ENCODE measurements at places on chromosomes 7 and 10.

- no peak for DNase-seq
Measured at GRCh38 chr10:16728266-16728665, 89.0 kb downstream of the RSU1 start.

DNA sequence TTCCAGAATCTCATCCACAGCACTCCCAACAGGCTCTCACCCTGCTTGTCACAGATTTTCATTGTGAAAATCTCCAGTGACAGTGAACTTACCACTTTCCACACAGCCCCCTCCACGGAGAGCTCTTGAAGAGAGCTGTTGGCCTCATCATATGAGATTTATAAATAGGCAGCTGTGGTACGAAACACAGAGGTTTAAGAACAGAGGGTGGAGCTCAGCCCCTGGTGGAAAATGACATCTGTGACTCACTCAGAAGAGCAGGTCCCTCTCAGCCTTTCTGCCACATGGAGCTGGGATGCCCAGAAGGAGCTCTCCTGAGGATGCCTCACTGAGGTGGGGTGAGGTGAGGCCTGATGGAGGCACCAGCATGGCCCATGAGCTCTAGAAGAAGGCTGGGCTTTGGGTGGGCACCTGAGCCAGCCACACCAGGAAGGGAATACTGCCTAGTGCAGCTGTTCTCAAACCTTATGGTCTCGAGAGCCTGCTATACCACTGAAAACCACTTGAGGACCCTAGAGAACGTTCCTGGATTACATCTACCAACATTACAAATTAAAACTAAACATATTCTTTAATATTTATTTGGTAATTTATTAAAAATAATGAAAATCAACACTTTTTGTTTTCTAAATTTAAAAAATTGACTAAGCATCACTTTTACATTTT lies 25.8 kb upstream of the EEPD1 start:
- DNase-seq: no peak

DNA sequence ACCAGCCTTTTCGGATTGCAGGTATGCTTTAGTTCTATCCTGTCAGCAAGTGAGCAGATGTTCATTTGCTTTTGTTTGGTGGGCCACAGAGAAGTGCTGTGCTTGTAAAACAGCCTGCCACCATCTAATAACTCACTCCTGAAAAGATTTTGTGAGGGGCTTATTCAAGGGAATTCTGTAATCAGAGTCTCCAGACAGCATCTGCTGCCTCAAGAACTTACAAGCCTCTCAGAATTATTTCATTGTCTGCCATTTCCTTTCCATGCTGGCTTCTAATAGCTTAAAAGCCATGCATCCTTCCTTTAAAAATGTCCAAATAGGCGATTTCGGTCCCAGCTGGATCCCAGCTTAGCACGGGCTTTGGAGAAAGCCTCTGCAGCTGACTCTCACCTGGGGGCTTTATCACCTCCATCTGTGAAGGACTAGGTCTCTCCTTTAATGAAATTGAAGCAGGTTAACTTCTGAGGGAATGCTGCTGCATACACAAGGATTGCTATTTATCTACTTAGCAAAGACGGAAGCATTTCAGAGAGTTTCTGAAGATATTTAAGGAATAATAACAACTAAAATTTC lies 48.0 kb downstream of the MALRD1 start:
- DNase-seq: no peak

DNA sequence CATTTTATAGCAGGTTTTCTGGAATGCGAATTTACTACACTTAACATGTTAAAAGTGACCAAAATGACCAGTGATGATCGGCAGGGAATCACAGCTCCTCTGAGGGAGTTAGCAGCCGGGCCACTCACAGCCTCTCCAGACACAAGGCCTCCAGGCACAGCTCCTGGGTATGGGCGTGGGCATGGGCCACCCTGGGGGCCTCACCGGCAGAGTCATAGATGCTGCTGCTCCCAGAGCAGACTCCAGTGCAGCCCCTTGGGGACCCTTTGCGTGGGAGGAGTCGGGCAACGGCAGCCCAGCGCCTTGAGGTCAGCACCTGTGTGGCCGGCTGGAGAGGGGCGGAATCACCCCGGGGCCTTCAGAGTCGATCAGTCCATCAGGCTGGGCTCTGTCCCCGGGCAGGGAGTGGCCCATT lies 8.6 kb downstream of the KNDC1 start:
- no peak for DNase-seq

DNA sequence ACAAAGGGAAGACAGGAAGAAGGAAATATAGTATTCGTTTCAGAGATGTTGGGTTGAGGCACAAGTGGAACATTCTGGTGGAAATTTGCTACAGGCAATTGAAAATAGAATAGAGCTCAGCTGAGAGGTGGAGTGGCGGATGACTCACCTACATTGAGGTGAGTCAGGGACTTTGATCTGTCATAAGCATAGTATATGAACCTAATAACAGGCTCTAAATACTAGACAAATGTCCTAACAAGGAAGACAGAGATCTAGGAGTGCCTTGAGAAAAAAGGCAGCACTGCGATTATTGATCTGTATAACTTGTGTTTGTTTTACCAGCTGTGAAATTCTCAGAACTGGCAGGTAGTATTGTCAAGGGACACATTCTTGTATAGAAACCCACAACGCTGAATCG lies 907 bp upstream of the IFRD1 start:
- no peak for DNase-seq

DNA sequence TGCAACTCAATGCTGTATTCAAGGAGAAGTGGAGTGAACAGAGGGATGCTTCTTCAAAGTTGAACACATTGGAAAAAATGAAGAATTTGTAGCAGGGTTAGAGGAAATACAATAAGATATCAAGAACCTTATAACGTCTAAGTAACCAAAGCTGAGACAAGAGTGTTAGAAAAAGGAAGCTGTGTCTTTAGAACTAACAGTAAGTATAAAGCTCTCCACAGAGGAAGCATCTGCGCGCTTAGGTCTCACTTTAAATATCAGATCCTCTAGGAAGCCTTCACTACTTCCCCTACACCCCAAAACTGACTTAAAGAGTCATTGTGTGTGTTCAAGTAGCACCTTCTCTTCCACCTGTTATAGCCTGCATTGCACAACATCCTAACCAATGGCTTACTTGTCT lies 43.0 kb downstream of the CH25H start:
- no peak for DNase-seq

- no peak for DNase-seq
Measured at GRCh38 chr10:84540022-84540616, 211.7 kb downstream of the CCSER2 start.

GRCh38 chr10:77500754-77501151 lies 136.9 kb downstream of the KCNMA1 start:
- DNase-seq: no peak

GRCh38 chr10:43573250-43574000 lies 991 bp downstream of the ZNF239 start:
- no peak for DNase-seq

DNA sequence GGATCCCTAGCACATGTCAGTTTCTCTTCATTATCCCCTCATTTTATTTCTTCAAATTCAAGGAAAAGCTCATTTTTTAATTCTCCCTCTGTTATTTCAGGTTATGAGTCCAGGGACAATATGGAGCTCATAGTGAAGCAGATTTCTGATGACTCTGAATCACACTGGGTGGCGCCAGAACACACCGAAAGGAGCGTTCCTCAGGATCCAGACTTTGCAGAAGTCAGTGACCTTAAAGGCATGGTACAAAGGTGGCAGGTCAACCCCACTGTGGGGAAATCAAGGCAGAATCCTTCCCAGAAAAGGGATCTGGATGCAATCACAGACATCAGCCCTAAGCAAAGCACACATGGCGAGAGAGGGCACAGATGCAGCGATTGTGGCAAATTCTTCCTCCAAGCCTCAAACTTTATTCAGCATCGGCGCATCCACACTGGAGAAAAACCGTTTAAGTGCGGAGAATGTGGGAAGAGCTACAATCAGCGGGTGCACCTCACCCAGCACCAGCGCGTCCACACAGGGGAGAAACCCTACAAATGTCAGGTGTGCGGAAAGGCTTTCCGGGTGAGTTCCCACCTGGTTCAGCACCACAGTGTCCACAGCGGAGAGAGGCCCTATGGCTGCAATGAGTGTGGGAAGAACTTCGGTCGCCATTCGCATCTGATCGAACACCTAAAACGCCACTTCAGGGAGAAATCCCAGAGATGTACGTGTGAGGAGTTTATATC lies 21.4 kb downstream of the ZKSCAN5 start:
- no peak for DNase-seq

DNA sequence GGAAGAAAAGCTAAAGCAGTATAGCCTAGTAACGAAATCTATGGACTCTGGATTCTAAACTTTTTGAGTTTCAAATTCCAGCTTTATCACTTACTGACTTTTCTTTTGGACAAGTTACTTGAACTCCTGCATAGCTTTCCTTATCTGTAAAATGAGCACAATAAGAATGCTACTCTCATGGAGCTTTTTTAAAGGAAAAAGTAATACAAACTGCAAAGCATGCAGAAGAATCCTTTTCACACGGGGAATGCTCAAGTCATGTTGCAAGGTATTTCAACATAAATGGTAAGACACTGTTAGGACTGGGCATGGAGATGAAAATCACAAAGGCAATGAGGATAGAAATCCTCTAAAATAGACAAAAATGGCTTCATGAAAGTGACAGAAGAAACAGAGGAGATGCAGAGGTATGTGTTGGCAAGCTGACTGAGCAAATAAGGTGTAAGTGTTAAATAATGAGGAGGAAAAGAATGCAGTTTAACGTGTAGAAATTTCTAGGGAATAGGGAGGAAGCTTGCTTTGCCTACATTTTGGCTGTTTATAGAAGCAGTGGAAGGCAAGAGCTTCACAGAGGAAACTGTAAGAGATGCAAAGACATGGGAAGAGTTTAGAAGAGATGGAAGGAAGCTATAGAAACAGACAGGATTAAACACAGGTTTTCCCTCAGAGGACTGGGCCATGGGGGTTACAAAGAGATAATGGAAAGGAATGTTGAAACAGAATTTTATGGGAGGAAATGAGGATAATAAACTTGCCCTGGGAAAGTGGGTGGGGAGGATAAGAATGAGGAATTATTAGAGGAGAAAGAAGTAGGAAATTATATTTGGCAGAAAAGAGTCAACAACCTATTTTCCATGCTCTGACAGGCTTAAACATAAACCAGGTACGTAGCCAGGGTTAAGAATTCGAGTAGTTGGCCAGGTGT lies 28.8 kb upstream of the SNX13 start:
- DNase-seq: no peak

- no peak for DNase-seq
Measured at GRCh38 chr10:52106899-52107298, 207.2 kb upstream of the DKK1 start.

GRCh38 chr7:127532736-127533135 lies 52.7 kb downstream of the GCC1 start:
- no peak for DNase-seq

- no peak for DNase-seq
Measured at GRCh38 chr10:61279400-61279799, 173.8 kb downstream of the TMEM26 start.

DNA sequence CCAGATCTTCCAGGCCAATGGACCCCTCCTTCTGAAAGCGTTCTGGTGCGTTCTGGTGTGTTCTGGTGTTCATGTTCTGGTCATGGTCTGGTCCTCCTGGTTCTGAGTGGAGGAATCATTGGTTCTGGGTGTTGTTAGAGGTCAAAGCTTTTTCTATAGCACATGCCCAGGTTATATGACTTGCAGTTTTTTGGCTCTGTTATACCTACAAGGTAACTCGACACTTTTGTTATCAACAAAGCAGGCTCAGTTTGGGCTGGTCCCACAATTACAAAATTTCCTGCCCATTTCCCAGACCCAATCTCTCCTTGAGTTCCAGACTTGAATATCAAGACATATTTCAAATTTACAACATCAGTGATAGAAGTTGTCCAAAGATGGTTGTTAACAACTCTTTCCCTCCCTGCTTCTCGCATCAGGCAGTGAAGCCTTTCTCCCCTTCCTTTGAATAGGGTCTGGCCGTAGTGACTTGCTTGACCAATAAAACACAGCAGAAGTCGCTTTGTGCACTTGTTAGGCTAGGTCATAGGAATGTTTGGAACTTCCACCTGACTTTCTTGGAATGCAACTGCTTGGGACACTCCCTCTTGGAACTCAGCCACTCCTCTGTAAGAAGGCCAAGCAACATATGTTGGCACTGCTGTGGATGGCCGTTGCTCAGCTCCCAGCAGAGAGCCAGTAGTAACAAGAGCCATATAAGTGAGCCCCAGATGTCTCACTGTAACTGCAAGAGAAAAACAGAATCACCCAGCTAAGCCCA lies 83.1 kb upstream of the STEAP1B start:
- no peak for DNase-seq

DNA sequence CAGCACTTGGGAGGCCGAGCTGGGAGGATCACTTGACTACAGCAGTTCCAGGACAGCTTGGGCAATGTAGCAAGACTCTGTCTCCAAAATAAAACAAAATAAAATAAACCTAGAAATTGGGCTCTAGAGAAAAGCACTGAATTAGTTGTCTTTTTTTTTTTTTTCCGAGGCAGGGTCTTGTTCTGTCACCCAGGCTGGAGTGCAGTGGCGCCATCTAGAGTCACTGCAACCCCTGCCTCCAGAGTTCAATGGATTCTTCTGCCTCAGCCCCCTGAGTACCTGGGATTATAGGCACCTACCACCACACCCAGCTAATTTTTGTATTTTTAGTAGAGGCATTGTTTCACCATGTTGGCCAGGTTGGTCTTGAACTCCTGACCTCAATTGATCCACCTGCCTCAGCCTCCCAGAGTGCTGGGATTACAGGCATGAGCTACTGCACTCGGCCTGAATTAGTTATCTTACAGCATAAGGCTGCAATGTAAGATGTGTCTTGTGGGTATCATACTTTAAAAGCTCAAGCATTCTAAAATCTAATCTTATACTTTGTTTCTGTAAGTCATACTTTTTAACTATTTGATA lies 12.8 kb downstream of the MEIG1 start:
- no peak for DNase-seq

- no peak for DNase-seq
Measured at GRCh38 chr10:95336702-95337101, 45.9 kb upstream of the PDLIM1 start.

All from uterus (tissue), 4 donors.